ENCODE measurements at places on chromosomes 7 and 10.
A peak's percentile ranks its signal among the peaks of the same experiment; 100 is the strongest.

DNA sequence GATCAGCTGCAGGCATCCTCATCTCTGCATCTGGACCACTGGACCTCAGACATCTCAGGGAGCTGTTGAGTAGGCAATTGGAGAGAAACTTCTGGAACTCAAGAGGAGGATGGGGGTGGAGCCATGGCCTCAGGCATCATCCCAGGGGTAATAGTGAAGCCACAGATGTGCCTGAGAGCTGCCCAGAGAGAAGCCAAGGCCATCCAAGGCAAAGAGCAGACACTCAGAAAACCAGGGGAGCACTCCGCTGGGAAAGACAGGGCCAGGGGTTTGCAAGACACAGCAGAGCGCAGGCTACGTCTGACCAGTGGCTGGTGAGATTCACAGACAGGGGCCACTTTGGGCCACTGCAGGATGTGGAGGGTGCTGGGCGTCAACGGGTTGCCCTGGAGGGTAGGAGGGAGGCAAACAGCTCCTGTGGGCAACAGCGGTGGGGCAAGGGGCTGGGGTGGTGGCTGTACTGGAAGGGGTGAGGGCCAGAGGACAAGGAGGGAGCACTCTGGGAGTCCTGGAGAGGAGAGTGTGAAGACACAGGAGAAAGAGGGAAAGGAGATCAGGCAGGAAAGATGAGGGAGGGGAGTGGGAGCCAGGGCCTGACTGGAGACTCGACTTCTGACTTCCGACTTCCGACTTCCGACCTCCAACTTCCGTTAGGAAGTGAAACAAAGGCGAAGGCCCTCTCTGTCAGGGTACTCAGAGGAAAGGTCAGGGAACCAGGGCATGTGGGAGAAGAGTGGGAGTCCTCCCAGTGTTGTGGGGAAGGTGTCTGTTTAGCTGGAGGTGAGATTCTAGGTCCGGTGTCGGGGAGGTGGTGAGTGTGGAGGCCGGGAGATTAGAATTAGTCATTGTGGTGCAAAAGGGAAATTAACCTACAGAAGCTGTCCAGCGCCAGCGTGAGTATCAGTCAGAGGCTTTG is 69.7 kb upstream of the ANTXRL start:
- peak; percentile 37 for DNase-seq

- DNase-seq = no peak
Observed at GRCh38 chr7:35389636-35390035, 135.7 kb upstream of the TBX20 start.

DNA sequence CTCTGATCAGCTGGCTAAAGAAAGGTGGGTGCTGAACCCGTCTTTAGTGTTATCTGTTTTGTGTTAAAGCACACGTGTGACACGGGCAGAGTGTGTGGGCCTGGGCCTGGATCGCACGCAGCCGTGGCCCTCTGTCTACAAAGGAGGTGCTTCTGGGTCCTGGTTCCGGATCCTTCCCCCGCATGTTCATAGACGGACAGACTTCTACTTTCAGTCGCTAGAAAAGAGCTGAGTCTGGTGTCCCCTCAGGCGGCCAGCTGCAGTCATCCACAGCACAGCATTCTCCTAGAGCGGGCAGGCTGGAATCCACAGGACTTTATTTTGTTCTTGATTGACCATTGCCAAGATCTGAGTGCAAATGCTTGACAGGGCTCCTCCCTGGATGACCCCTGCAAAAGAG is 134.4 kb downstream of the DLG5 start:
- DNase-seq = no peak

GRCh38 chr10:49382226-49382625 is 13.7 kb downstream of the DRGX start:
- no peak for DNase-seq

- no peak for DNase-seq
Observed at GRCh38 chr10:57798830-57799229, 468.9 kb downstream of the IPMK start.

GRCh38 chr10:62473241-62473640 is 99.1 kb downstream of the ZNF365 start:
- DNase-seq = no peak

DNA sequence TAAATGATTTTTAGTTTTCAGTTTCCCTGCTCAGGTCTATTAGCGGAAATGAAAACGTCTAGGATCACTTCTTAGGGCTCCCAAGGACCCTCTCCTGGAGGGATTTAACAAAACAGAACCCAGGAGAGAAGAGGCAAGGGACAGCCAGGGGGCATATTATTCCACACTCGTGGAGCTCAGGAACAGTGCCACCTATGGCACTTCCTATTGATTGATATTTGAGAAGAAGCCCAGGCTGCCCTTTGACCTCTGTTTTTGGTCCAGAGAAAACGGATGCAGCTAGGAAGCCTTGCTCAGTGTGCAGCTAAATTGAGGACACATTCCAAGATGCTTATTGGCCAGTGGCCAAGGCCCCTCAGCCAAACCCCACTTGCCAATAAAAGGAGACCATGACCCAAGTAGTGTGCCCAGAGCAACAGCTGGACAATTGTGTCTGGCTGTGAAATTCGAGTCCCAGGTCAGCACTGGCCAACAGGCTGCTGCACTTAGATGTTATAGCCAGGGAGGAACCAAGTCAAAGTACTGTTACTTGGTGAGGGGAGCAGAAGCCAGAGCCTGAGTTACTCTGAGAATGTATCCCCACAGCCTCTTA is 24.0 kb upstream of the GPNMB start:
- DNase-seq = no peak

DNA sequence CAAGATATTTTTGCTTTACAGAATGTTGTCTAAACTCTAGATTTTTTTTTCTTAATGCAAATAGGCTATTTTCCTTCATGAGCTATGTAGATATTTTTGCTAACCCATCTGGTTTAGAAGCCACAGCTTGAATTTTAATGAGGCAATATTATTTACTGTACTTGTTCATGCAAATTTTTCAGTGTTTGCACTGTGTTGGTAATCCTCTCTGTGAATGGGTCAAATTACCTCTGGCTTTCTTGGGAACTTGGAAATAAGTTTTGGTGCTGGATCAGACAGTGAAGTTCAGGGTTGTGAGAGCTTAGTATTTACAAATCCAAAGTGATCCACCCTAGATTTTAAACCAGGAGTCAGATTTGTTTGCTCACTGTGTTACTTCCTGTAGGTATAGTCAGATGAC is 686.9 kb downstream of the NXPH1 start:
- no peak for DNase-seq

DNA sequence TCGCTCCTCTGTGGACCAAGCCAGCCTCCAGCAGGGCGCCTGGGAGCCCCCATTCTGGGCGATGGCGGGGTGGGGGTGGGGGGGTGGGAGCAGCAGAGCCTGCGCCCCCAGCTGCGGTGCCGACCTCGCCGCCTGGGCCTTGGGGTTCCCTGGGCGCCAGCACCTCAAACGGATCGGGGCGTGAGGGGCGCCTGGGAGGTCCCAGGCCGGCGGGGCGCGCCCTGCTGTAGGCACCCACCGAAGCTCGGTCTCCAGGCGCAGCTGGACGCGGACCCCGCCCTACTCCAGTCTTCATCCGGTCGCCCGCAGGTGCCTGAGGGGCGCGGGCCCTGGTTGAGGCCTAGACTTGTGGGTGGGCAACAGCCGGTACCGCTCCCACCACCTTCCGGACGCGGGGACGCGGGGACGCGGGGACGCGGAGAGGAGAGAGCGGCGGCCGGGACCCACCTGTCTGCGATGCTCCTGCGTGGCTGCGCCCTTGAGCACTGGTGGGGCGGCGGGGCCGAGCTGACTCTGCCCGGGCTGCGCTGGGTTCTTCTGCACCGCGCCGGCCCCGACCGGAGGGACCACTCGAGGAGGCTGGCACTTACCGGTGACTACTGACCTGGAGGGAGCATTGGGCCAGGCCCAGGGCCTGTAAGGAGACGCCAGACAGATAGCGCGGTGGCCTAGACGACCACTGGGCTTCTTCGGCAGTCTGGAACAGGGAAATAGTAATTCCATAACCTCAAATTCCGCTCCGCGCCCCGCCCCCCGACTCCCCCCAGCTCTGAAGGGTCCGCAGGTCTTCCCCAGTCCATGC is 5.5 kb upstream of the KCP start:
- DNase-seq = no peak

GRCh38 chr7:26187380-26188205 is 13.0 kb downstream of the HNRNPA2B1 start:
- no peak for DNase-seq

DNA sequence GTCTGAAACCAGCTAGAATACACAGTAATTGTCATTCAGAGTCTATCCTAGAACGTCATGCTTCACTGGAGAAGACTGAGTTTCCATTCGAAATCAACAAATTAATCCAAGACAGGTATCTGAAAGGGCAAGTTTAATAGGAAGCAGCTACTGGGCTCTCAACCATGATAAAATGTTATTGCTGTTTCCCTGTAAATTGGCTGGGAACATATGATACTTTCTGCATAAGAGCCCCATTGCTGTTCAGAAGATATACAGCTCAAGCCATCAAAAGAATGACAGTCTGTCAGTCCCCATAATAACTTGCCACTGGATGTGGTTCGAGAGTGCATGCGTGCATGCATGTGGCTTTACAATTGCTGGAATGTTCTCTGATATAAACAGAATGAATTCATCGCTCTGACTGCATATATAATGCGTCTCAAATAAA is 129.0 kb downstream of the HIBADH start:
- DNase-seq = no peak

All from KG1 (cell line).